K562 (cell line): ENCODE measurements at places on chromosomes 11 and 22.

DNA sequence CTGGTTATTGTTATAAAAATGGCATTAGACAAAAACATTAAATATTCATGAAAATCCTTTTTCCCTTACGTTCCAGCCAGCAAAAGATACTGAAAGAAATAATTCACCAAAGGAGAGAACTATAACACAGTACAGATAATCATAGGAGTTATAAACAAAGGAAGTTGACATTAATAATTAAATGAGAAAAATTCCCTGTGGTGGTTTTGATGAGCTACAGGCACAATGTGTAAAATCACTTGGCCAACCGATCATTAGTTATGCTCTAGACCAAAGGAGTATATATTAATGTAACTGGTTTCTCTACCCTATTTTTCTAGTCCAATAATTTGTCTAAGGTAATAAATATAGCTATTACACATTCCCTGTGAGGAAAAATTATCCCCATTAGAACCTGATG lies 534.7 kb downstream of the CNTN5 start:
- DNase-seq, result no peak

DNA sequence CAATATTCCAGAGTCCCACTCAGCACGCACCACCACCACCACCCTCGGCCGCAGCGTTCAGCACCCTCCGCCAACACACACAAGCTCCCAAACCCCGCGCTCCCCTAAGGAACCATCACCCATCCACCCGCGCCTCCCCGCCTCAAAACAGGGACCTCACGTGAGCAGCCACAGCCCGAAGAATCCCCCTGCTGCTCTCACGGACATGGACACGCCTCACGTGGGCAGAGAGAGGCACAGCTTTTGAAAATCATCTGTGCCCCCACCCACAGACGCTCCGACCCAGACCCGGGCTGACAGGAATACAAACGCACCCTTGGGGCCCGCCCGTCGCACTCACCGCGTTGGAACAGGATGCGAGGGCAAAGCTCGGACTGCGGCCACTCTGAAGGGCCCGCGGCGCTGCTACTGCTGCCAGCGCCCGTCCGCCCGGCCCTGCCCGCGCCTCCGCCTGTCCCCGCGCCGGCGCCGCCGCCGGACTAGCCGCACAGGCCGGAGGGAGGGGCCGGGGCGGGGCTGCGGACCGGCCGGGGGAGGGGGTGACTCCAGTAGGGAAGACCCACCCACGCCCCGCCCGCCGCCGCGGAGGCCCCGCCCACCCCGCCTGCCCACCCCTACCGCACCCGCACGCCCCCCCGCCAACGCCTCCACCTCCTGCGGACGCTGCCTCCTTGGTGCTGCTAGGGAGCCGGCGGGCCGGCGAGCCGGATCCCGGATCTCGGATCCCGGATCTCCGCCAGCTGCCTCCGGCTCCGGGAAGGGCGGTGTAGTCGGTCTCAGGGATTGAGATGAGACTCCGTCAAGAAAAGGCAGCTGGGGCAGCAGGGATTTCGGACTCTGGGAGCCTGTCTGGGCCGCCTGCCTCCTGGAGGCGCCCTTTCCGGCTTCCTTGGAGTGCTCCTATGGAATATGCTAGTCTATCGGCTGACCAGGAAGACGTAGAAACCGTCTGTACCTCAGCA lies at the start of gene TRIM3:
TRIM3 (minus strand) TSS at position 491 of the 962 bp plus-strand sequence. CDS start 8,246 bp downstream, outside the sequence.
- peak; percentile 99 for DNase-seq

DNA sequence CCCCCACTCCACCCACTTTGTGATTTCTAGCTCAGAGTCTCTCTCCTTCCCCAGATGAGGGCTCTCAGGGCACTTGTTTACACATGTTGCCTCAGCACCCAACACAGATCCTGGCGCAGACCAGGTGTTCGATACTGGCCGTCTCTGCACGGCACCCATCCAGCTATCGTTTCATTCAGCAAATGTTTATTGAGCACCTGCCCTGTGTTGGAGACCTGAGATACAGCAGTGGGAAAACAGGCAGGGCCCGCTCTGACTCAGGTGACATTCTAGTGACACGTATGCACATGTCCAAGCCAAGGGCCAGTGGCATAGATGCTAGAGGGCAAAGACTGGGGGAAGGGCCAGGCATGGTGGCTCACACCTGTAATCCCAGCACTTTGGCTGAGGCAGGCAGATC lies 71.9 kb downstream of the NFAM1 start:
- DNase-seq, result no peak

DNA sequence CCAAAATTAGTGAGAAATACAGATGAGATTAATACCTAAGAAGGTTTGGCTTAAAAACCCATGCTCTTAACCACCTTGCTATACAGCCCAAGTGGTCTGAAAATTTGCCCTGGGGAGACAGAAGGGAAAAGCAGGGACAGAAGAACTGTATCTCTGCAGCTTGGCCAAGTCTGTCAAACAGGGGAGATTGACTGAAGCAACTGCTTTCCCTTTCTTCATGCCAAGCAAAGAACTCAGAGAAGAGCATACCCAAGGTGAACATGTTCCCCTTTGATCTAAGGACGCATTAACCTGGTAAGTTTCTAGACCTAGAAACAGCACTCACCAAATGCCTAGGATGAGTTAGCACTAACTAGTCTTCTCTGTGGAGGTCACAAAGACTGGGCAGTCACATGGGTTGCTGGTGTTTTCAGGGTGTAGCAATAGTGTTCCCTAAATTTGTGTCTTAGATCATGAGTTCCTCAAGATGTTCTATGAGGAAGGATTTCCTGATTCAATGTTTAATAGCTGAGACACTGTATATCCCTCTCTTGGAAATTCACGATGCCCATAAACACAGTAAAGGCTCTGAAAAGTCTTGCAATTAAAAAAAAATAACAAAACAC lies 75.6 kb upstream of the GRAMD1B start:
- no peak for DNase-seq

DNA sequence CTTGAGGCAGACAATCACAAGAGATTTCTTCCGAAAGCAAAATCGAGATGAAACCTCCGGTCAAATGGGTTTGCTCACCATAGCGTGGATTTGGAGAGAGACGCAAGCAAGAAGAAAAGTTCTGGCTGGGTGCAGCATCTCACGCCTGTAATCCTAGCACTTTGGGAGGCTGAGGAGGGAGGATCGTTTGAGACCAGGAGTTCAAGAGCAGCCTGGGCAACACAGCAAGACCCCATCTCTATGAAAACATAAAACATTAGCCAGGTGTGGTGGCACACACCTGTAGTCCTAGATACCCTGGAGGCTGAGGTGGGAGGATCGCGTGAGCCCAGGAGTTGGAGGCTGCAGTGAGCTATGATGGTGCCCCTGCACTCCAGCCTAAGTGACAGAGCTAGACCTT lies 24.4 kb downstream of the MN1 start:
- DNase-seq, result no peak

- DNase-seq, result peak; percentile 44
These were observed 3.2 kb downstream of the CTSD start for GRCh38 chr11:1760351-1761109.

DNA sequence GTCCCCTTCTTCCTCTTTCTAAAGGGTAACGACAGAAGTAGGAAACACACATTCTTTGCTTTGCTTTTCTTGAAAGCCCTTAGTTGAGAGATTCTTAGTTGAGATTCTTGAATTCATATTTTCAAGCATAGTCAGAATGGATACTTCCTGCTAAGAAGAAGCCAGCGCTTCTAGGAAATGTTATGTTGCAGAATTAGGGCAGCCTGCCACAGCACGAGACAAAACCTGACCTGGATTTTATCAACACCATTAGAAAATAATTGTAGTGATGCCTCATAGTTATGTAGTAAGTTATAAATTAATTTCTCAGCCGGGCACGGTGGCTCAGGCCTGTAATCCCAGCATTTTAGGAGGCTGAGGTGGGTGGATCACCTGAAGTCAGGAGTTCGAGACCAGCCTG lies 37.9 kb upstream of the NUP160 start:
- no peak for DNase-seq

- no peak for DNase-seq
These were observed 85.1 kb upstream of the USP47 start for GRCh38 chr11:11756718-11757117.

DNA sequence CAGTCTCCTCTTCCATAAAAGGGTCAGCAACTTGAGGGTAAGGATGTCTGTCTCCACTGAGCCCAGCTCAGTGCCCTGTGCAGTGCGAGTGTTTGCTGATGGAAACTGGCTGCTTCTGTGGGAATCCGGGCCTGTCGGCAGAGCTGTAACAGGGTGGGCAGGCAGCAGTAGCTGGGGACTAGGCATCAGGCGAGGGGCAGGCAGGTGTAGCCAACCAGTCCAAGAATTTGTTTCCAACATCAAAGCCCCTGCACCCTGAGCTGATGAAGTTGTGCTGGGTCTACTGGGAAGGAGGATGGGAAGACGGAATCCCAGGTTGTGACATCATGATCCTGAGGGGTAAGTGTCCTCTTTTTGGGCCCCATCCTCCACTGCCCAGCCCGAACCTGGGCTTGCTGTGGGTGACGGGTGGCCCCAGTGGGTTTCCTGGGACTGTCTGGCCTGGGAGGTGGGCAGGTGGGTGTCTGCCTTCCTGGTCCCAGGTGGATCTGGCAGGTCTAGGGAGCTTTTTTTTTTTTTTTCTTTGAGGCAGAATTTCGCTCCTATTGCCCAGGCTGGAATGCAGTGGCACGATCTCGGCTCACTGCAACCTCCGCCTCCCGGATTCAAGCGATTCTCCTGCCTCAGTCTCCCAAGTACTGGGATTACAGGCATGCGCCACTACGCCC lies 11.0 kb downstream of the SLC29A2 start:
- peak; percentile 20 for DNase-seq

GRCh38 chr11:64286801-64287159 lies 1.1 kb downstream of the GPR137 start:
- DNase-seq, result no peak

DNA sequence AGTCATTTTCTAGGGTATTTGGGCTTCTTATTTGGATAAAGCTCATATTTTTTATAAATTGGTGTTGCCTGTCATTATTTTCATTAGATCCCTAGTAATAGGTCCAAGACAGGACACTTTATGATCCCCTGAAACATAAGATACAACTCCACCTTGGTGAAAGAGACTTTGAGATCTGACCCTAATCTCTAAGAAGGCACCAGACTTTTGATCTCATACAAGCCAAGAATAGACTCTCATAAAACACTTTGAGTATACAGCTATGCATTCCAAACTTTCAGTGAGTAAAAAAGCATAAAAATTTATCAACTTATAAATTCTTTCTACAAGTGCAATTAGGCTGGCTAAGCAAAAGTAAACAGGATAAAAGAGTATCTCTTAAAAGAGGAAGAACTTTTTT lies 451.2 kb downstream of the MN1 start:
- DNase-seq, result no peak

DNA sequence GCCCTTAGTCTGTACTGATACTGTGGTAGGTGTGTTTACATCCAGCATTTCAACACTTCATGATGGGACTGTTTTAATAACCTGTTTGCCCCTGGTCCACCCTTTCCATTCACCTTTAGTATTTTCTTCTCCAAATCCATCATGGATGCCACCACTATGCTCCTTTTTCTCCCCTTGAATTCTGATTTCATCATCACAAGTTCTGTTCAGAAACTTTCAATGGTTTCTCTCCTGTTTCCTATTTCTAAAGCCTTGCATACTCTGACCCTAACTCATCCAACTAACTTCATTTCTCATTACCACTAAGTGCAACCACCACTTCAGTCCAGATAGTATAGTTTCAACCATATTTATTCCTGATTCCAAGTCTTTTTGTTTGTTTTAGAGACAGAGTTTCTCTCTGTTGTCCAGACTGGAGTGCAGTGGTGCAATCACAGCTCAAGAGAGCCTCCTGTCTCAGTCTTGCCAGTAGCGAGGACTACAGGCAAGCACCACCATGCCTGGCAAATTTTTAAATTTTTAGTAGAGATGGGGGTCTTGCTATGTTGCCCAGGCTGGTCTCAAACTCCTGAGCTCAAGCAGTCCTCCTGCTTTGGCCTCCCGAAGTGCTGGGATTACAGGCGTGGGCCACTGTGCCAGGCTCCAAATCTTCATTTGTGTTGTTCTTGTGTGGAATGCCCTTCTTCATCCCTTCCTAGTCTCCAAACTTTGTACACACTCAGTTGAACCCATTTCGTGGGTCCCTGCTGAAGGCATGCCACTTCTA lies 1.2 kb upstream of the LIN7C start:
- no peak for DNase-seq

DNA sequence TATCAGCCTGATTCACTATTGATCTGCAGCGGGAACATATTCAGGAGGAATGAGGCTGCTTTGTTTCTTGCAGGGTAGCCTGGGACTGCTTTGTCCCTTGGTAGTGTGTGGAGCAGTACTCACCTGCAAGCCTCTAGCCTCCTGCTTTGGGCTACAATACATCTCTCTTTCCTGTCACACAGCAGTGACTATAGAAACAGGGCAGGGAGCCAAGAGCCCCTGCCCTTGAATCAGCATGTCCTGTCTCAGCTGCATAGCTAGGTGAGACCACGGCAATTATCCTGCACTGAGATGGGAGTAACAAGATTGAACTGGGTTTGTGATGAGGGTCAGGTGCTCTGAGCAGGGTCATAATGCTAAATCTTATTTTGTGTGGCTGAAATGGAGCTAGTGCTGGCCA lies 191.9 kb downstream of the NELL1 start:
- no peak for DNase-seq

GRCh38 chr11:64499261-64500004 lies 91.6 kb upstream of the SLC22A12 start:
- DNase-seq, result no peak

GRCh38 chr11:115674176-115674936 lies 170.1 kb upstream of the CADM1 start:
- DNase-seq, result no peak

- DNase-seq, result no peak
These were observed 203.7 kb downstream of the PGR start for GRCh38 chr11:100925935-100926334.

GRCh38 chr11:115145324-115145723 lies 358.9 kb downstream of the CADM1 start:
- DNase-seq, result no peak

- DNase-seq, result no peak
These were observed 141.9 kb downstream of the CTTN start for GRCh38 chr11:70540196-70540595.

GRCh38 chr22:19819911-19820879 lies 34.5 kb downstream of the GNB1L start:
- DNase-seq, result no peak

DNA sequence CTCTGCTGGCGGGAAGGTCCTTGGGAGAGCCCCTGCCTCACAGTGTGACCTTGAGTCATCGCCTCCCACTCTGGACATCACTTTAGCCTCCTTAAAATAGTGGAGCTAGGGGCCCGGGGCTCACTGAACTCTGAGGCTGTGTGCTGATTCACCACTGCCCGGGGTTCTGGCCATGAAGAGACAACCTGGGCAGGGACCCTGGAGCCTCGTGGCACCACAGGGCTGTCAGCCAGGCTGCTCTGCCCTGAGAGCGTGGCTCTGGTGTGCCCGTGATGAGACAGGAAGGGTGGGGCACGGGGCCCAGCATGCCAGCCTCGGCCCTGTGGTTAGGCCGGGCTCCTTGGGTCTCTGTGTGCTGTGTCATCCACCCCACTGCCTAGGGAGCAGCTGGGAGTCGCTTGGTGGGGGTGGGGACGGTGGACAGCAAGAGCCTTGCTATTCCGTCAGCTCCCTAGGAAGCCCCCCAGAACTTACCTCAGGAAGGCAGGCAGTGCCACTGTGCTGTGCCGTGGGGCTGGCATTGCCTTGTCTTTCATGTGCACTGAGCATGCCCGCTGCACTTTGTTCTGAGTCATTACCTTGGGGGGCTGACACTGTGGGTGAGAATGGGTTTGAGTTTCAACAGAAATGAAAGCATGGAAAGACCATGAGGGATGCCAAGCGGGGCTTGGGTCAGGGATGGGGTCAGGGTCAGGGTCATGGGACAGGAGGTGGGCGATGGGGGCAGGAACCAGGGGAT lies 31.7 kb downstream of the TPCN2 start:
- no peak for DNase-seq
